ENCODE measurements at places on chromosomes 16 and 17. TPM values are rescaled to one million over a fixed set of nuclear protein-coding genes. Genes with fewer than 3 reads are reported as not detected.
A peak's percentile ranks its signal among the peaks of the same experiment; 100 is the strongest.

CTRB1 gene
- total RNA-seq = not detected

GRCh38 chr16:53219795-53220454 lies 165.1 kb downstream of the CHD9 start:
- no peaks in the 10 kb centered on the region for H3K36me3 ChIP-seq
- no peak for DNase-seq
- H3K4me1 ChIP-seq = no peaks in the 10 kb centered on the region
- H3K27ac ChIP-seq = peak overlapping the region; percentile 2
- no peak overlapping the region for H3K4me3 ChIP-seq

HSPB9 gene
- total RNA-seq = not detected

DNA sequence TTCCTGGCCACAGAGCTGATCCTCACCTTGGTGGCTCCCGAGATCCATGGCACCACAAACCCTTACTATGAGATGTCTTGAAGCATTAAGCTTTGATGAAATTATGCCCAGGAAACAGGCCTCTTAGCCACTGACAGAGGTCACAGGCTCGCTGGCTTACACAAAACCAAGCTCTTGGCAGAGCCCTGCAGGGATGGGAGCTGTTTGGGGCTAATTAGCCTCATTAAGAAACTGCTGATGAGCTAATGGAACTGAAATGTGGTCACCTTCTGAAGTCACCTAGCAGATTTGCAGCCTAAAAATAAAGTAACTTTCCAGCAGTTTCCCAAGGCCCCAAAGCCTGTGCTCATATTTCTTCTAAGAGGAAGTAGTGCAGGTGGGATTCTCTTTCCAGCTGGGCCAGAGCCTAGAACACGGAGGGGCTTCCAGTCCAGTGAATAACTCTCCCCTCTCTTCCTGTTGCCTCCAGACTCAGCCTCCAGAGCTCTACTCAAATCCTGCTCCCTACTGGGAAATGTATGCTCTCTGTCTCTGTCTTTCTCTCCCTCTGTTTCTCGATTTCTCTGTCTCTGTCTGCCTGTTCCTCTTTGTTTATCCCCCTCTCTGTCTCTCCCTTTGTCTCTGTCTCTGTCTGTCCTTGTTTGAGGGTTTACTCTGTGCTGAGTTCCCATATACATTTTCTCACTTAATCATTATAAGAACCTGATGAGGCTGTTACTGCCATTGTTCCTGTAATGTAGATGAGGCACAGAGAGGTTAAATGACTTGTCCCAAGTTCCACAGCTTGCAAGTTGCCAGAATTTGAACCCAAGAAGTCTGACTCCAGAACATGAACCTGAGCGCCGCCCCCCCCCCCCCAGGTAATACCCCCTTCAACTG lies 338.9 kb downstream of the CA10 start:
- H3K27ac ChIP-seq = no peak overlapping the region
- no peak for DNase-seq
- no peaks in the 10 kb centered on the region for H3K4me1 ChIP-seq
- H3K4me3 ChIP-seq = no peak overlapping the region

SMURF2 gene
- total RNA-seq = 35.5 TPM
